ENCODE measurements at places on chromosomes 7 and 10.

DNA sequence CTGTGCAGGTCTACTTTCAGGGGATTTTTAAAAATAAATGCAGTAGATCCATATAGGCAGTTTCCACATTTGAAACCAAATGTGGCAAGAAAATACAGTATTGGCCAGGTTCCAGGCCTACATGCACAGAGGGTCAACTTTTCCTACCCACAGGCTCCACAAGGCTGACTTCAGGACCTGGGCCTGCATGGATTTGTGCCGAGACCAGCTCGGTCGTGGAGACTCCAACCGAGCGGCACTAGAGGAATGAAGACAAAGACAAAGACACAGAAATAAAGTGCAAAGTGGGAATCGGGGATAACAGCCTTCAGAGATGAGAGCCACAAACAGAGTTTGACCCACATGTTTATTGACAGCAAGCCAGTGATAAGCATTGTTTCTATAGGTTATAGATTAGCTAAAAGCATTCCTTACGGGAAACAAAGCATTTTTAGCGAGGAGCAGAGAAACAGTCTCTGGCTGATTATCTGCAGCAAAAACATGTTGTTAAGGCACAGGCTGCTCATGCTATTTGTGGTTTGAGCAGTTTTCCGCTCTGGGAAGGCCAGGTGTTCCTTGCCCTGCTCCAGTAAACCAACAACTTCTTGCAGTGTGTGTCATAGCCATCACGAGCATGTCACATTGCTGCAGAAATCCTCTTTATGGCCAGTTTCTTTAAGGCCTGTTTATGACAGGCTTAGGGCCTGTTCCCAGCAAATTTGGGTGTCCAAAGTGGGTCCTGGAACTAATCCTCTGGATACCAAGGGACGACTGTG, 52.6 kb downstream of the ZNF37A start:
- no peak for DNase-seq

DNA sequence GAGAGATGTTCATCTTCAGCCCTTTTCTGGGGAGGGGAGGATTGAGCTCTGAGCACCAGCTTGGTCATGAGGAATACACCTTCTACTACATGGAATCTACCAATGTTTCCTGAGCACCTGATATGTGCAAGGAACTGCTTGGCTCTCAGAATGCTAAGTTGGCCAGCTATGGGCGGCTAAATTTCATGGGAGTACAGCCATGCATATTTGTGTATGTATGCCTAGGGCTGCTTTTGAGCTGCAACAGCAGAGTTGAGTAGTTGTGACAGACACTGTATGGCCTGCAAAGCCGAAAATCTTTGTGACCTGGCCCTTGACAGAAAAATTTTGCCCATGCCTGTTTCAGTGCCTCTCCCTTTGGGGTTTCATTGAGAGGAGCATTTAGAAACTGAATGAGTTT, 44.9 kb downstream of the NPY start:
- DNase-seq: no peak

GRCh38 chr7:30253796-30254165, 30.6 kb upstream of the ZNRF2 start:
- DNase-seq: no peak

GRCh38 chr10:80064120-80064886, 14.2 kb upstream of the TMEM254 start:
- DNase-seq: no peak

DNA sequence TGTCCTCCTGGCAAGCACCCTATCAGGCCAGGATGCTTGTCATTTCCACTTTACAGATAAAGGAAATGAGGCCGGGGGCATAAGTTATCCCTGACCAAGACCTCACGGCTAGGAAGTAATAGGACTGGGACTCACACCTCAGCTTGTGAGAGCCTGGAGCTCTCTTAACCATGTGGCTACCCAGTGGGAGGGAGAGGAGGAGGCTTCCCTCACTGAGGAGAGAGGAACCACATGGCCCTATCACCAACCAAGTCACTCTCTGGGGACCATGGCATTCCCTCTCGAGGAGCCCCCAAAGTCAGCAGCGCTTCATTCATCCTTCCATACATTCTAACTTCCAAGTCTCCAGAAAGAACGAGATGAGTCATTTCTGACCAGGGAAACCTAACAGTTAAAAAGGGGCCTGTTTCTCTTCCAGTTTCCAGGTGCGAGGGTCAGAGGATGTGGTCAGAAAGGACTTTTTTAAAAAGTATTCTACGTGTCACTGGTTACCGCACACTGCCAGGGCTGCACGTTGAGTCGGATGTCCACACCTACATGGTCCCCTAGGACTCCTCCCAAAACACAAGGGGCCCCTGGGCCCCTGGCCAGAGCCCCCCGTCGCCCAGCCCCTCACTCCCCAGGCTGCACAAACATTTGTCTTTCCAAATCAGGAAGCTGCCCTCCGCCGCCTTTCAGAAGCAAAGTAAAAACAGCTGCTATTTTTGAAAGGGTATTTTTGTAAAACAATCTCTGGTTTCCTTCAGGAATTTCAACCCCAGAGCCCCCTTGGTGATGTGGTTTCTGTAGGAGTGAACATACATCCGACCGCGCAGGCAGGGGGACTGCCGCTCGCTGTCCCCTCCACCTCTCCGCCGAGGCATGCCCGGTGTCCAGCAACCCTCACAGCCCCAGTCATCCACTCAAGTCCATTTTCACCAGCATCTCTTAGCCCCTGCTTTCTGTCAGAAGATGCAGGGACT, 128.2 kb upstream of the CHST15 start:
- no peak for DNase-seq

GRCh38 chr10:72605122-72605521, 20.8 kb downstream of the MICU1 start:
- DNase-seq: no peak

- no peak for DNase-seq
Observed at GRCh38 chr7:148212731-148213130, 377.8 kb upstream of the C7orf33 start.

- no peak for DNase-seq
Observed at GRCh38 chr7:83060218-83060617, 102.5 kb downstream of the PCLO start.

DNA sequence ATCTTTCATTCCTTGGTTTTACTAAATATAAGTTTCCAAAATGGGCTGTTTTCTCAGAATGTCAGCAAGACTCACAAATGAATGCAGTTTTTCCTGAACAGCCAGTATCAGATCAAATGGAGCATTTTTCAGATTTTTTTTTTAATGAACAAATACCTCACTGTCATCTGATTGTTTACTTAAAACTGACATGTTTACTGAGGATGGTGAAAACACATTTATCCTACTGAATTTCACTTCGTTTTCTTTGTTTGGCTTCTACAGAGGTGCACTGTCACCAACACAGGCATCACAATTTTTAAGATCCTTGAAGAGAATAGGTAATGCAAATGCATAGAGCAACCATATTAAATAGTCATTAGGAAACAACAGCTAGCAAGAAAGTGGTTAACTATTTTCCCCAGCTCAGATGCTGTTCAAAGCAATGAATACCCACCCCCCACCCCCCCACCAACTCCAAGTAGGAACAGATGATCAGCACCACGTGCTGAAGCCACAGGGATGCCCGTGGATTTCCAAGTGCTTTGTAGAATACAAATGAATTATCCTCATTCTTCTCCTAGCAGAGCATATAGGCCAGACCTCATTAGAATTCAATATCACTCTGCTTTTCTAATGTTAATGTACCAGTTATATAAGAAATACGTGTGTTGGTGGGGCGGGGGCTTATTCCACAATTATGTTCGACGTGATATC, 205.9 kb downstream of the SKAP2 start:
- DNase-seq: peak; percentile 12

- no peak for DNase-seq
Observed at GRCh38 chr7:87171282-87171934, 19.2 kb downstream of the DMTF1 start.

DNA sequence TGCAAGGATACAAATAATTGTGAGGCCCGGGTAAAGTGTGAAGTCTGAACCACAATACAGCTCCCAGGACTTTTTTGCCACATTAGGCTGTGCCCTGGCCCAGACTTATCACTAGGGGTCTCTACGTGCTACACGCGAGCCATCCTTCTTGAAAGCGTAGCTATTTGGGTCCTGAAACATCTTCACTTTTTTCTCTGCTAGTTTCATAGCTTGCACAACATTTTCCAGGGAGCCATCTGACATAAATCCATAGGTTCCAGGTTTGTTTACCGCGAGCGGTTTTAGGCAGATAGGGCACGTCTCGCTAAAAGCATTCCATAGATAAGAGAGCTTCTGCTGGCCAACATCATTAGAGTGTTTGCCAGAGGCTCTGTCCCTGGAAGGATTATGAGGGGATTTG, 226.5 kb downstream of the RPS24 start:
- no peak for DNase-seq

DNA sequence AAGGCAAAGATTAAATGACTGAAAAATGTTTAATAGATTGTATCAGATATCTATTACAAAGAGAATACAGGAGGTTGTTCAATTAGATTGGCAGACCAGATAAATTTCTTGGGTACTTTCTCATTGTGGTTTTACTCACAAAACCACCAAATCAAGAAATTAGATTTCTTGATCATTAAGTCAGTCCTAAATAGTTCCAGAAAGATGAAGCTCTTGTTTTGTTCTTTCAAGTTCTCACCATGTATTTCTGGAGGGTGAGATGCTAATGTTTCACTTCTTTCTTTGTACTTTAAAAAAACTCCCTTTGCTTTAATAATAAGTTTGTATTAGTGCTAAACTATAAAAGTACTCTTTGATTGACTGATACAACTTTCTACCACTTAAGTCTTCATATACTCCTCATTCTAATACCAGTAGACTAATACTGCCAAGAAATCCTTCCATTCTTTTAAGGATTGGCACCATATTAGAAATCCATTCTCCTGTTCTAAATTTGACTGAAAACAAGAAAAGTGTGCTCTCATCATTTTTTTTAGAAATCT, 69.4 kb downstream of the RNF133 start:
- DNase-seq: no peak

- DNase-seq: no peak
Observed at GRCh38 chr7:11848251-11848650, 16.3 kb upstream of the THSD7A start.

DNA sequence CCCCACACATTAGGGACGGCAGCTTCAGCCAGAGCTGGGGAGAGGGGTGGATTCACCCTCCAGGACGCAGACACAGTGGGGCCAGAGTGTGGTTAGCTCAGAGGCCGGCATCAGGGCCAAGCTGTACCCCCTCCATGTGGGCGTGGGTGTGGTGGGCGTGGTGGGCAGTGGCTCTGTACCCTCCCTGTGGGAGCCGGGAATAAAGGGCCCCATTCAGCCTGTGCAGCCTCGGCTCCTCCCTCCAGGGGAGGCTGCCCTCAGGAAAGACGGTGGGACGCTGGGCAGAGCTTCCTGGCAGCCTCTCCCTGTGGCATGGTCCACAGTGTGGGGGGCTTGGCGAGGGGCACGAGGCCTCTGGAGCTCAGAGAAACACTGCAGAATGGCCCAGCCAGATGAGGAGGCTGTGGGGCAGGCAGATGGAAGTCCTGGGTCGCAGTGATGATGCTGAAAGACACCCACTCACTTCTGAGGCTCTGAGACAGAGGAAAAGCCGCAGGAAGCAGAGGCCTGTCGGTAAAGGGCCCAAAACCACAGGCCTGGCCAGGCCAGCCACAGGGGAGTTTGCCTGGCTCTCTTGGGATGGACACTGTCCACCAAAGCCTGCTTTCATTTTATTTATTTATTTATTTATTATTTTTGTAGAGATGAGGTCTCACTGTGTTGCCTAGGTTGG, 108.0 kb downstream of the SH3PXD2A start:
- DNase-seq: no peak

DNA sequence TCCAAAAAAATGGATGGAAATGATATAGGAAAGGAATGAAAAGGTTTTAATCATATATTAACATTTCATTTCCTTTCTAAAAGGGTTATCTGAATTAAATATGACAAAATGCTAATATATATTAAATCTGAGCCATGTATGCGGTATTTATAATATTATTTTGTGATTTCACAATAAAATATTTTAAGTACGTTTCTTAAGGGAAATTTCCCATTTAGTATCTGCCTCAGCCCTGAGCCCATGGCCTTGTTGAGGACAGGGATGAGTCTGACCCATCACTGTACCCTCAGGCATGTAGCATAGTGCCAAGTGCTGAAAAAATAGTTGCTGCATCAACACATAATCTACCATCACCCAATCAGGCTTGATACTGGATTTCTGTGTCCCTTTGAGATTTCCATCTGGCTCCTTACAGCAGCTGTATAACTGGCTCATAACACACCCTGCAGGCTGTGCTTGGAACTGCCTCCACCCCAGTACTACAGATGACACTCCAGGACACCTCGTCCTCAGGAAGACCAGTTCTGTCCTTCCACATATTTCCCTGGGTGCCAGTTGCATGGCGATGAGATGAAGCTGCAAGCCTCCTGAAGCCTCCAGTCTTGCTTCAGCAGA, 59.4 kb upstream of the ASAH2 start:
- no peak for DNase-seq

- no peak for DNase-seq
Observed at GRCh38 chr10:34037499-34037898, 703.0 kb upstream of the NRP1 start.

DNA sequence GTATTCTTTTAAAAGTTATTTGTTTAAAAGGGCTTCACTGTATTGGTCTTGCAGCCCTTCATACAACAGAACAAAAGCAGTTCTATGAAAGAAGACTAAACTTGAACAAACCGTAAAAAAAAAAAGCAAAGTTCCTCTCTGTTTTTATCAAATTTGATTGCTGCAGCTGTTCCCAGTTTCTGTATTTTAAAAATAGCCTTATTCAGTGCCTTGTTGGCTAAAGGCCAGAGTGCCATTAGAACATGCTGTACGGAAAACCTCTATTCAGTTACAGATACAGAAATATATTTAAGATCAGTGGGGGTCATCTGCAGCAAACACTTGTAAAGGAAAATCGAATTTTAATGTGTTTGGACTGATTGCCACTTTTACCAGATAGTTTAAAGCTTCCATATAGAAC, 207.8 kb upstream of the ETV1 start:
- DNase-seq: no peak

DNA sequence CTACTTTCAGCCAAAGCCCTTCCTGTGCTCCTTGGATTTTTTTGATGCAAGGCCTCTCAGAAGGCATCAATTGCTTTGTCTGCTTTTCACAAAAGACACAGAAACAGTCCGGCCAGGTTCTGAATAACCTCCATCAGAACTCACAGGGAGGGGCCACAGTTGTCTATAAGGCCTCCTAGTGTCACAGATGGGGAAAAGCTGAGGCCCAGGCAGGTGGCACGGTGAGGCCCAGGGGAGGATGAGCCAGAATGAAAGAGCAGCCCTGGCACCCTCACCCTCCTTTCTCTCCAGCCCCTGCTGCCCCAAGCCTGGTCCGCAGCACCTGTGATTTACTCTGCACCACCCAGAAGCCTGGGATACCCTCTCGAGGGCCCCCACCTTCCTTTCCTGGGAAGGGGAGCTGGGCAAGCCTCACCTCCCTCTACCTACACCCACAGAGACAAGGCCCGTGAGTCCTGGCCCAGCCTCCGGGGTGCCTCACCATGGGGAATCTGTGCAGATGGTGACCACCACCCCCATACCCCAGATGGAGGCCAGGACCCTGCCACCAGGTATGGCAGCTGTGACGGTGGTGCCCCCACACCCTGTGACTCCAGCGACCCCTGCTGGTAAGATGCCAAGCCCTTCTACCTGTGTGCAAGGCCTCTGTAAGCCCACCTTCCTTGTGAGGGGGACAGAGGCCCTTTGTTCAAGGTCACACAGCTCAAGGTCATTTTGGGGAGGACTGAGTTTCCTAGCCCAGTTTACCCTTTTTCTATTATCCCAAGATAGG, 26.2 kb upstream of the ZNF467 start:
- no peak for DNase-seq

- DNase-seq: no peak
Observed at GRCh38 chr7:89027781-89028180, 232.2 kb upstream of the TEX47 start.
